ENCODE measurements at places on chromosomes 12 and 14.
A peak's percentile ranks its signal among the peaks of the same experiment; 100 is the strongest.

GRCh38 chr14:85532374-85533022 is 2.6 kb downstream of the FLRT2 start:
- DNase-seq = no peak

DNA sequence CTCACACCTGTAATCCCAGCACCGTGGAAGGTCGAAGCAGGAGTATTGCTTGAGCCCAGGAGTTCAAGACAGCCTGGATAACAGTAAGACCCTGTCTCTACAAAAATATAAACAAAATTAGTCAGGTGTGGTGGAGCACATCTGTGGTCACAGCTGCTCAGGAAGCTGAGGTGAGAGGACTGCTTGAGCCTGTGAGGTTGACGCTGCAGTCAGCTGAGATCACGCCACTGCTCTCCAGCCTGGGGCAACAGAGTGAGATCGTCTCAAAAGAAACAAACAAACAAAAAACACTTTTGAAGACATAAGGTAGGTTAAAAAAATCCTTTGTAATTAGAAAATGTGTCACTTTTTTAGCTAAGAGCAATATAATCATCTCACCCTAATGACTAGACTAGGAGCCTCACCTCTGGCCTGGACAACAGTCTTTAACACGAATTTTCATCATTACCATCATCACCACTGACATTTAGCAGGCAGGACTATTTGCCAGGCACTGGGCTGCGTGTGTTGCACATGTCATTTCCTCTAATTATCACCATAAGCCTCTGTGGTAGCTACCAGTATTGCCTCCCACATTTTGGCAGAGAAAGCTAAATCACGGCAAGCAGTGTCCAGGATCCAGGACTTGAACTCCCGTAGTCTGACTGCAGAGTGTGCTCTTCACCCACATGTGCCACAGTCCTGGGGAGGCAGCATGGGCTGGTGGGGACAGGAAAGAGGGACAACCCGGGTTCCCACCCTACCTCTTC is 4.6 kb upstream of the SYCP3 start:
- DNase-seq = no peak

GRCh38 chr12:122094735-122095631 is 16.4 kb downstream of the MLXIP start:
- no peak for DNase-seq

- no peak for DNase-seq
Observed at GRCh38 chr12:97995559-97995958, 519.8 kb upstream of the TMPO start.

GRCh38 chr12:6946033-6946919 is 2.5 kb downstream of the C12orf57 start:
- DNase-seq = no peak

GRCh38 chr14:47150267-47150666 is 498.7 kb upstream of the RPL10L start:
- no peak for DNase-seq

DNA sequence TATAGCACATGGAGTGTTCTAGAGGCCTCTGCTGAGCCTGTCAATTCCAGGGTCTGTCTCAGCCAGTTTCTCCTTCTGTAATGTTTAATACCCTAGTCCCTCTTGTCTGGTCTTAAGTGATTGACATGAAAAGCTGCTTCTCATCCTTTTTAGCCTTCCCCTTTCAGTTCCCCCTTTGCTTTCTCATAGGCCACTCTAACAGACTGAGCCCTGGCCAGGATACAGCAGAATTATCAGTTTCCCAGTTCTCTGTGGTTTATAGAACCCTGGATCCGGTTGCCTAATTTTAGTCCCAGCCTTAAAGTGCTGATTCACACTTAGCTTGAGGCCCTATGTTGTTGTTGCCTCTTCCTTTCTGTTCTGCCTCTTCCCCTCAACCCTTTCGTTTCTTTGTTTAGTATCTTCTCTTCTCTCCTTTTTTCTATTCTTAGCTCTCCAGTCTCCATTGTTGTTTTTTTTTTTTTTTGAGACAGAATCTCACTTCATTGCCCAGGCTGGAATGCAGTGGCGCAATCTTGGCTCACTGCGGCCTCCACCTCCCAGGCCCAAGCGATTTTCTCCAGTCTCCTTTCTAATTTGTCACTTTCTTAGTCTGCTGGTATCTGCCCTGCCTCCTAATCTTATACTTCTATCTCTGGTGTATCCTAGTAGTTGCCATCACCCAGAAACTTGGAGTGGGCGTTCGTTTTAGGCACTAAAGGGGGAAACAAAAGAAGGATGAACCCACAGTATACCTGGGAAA is 2.9 kb upstream of the BIN2 start:
- DNase-seq = peak; percentile 25

- no peak for DNase-seq
Observed at GRCh38 chr12:109652233-109652976, 61.2 kb upstream of the FAM222A start.

DNA sequence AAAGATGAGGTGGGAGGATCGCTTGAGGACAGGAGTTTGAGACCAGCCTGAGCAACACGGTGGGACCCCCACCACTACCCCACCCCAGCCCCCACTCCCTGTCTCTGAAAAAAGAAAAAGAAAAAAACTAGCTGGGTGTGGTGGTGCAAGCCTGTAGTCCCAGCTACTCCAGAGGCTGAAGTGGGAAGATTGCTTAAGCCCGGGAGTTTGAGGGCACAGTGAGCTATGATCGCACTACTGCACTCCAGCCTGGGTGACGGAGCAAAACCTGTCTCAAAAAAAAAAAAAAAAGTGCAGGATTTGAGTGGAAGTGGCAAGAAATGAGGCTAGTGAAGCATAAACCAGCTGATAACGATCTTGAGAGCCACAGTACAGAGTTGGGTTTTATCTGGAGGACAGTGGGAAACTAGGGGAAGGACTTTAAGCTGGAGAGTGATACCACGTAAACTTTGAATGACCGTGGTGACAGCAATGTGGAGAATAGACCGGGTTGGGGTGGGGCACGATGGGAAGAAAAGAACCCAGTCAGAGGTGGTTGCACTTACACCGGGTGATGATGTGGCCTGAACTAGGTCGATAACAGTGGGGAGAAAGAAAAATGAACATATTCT is 85.3 kb downstream of the TMEM260 start:
- DNase-seq = no peak

DNA sequence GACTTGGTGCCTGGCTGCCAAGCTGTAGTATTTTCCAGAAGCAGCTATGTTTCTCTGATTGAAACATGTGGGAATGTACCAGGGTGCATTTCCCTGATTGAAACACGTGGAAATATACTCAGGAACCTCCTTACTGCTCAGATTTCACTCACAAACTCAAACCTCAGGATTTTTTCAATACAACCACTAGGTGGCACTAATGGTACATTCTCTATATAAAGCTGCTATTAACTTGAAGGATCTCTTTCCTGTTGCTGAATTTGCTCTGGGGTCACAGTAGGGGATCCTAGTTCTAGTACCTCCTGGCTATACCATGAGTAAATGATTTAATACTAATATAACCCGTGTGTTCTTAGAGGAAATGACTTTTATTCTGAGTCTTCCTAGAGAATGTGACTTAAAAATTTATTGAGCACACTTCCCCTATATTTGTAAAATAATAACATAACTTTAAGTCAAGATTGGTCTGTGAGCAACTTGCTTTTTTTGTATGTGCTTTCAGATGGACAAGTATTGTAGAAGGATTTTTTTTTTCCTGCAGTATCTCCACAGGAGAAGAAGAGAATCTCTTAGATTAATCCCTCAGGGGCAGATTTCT is 173.8 kb upstream of the MIS18BP1 start:
- peak; percentile 60 for DNase-seq

DNA sequence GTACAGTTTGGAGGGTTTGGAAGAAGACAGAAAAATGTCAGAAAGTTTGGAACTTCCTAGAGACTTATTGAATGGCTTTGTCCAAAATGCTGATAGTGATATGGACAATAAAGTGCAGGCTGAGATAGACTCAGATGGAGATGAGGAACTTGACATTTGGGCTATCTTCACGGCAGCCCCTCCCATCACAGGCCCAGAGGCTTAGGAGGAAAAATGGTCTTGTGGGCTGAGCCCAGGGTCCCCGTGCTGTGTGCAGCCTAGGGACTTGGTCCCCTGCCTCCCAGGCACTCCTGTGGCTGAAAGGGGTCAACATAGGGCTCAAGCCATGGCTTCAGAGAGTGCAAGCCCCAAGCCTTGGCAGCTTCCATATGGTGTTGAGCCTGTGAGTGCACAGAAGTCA is 79.0 kb downstream of the CMAS start:
- no peak for DNase-seq

- no peak for DNase-seq
Observed at GRCh38 chr14:60735416-60735815, 855 bp downstream of the MNAT1 start.

- DNase-seq = no peak
Observed at GRCh38 chr12:128763395-128763794, 60.4 kb downstream of the SLC15A4 start.

DNA sequence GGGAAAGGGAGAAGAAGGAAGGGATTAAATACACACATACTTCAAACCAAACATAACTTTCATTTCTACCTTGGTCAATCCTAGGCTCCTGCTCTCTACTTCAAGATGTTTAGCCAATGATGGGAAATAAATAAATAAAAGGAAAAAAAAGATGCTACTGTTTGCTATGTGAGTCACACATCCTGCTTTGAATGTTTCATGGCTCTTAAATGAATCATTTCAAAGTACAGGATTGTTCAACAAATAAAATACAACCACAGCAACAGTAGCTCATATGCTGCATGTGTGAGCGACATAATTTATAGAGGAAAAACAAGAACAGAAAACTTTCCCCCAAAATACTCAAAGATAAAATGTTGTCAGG is 54.3 kb upstream of the NPFF start:
- DNase-seq = no peak

GRCh38 chr14:76716285-76716684 is 45.0 kb upstream of the VASH1 start:
- DNase-seq = no peak

DNA sequence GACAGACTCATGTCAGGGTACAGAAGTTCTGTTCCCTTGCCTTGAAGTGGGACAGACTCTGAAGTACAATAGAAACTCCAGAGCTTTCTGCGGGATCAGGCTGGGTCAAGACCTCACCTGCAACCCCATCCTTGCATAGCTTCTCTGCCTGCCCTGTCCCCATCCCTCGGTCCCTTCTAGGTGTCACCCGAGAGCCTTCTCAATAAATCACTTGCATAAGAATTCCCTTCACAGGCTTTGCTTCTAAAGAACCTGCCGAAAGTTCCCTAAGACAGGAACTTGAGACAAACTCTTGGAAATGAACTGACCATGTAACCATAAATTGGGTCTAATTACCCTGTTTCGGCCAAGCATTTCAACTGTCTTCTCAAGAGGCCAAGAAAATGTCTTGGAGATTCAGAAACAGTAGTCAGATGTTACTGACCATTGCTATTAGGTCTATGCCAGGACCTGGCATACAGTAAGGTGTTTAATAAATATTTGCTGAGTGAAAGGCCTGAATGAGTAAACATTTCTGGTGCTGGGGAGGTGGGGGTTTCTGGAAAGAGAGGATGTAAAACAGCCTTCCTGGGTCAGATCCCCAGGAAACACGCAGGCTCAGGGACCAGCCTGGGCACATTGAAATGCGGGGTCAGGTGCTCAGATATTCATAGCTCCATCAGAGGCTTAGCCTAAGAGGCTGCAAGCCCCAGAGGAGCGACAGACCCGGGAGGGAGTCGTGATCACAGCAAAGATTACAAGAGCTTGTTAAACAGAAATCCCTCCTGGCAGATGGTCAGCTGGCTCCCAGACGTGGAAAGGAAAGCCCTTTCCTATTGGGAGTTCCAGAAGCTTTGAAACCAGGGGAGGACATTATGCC is 226.2 kb upstream of the LHX5 start:
- no peak for DNase-seq

GRCh38 chr12:75477137-75477536 is 3.4 kb upstream of the GLIPR1 start:
- DNase-seq = no peak

- no peak for DNase-seq
Observed at GRCh38 chr14:82724316-82724715, 1190.7 kb upstream of the SEL1L start.

DNA sequence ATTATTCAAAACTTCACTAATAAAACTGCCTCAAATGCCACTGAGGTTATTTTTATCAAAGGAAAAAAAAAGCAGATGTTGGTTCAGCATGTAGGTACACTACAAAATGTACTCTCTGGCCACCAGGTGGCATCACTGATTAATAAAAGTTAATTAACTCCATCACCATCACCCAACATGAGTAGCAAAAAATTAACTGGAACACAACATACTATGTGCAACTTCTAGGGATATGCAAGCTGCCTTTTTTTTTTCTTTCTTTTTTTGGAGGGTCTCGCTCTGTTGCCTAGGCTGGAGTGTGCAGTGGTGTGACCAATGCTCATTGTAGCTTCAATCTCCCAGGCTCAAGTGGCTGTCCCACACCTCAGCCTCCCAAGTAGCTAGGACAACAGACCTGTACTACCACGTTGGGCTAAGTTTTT is 43.8 kb upstream of the NR2C1 start:
- DNase-seq = peak; percentile 78

- no peak for DNase-seq
Observed at GRCh38 chr12:1836241-1836803, 16.0 kb downstream of the LRTM2 start.

DNA sequence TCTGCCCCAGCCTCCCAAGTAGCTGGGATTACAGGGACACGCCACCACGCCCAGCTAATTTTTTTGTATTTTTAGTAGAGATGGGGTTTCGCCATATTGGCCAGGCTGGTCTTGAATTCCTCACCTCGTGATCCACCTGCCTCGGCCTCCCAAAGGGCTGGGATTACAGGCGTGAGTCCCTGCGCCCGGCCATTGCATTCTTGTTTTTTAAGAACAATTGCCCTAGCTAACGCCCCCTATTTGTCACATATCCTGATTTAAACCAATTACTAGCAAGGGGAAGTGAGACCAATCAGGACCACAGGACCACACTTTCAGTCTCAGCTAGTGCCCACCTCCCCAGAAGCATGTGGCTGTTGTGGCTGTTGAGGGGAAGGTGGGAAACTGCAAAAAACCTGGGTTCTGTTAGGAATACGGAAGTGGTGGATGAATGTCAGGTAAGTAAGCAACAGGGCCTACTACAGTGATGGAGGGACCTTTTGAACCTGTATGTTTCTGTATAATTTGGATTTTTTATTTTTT is 37.8 kb upstream of the NFYB start:
- no peak for DNase-seq

GRCh38 chr12:7609495-7609894 is 56.2 kb downstream of the APOBEC1 start:
- no peak for DNase-seq

DNA sequence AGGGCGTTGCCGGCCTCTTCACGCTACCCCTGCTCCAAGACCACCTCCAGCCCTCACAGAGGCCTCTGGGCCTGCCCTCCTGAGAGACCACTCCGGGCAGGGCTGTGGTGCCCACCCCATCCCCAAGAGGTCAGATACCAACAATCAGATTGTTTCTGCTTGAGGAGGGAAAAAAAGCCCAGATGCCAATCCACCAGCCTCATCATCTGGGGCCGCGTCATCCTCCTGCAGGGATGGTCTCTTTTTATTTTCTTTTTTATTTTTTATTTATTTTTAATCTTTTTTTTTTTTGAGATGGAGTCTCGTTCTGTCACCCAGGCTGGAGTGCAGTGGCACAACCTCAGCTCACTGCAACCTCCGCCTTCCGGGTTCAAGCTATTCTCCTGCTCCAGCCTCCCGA is 93.4 kb downstream of the FBXL14 start:
- DNase-seq = no peak

Measured in hippocampal formation (tissue), 2 donors.